CD4-positive, alpha-beta T cell treated with Interleukin-15 for 4 hours (primary cell): ENCODE measurements at places on chromosomes 2 and 18.

DNA sequence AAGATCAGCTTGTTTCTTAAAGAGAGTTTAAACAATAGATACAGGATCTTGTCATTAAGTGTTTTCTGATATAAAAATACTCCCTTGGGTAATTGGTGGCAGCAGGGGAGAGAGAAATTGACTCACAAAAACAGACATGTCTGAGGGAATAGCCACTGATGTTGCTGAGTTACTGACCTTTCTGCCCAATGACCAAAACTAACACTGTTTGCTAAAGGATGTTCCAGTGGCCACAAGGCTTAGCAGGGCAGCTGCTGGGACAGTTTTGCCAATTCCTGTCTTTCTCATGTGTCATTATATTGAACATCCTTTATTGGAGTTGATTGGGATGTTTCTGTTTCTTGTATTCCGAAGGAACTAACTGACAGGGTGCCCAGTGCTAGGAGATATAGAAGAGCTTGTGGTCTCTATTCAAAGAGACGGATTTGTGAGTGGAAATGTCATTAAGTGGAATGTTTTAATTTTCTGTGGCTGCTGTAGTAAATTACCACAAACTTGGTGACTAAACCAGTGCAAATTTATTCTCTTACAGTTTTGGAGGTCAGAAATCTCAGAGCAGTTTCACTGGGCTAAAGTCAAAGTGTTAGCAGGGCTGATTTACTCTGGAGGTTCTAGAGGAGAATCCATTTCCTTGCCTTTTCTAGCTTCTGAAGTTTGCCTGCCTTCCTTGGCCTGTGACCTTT is 124.8 kb upstream of the RMDN2 start:
- DNase-seq: no peak

GRCh38 chr2:186675380-186675779 is 18.5 kb upstream of the FAM171B start:
- DNase-seq: no peak

DNA sequence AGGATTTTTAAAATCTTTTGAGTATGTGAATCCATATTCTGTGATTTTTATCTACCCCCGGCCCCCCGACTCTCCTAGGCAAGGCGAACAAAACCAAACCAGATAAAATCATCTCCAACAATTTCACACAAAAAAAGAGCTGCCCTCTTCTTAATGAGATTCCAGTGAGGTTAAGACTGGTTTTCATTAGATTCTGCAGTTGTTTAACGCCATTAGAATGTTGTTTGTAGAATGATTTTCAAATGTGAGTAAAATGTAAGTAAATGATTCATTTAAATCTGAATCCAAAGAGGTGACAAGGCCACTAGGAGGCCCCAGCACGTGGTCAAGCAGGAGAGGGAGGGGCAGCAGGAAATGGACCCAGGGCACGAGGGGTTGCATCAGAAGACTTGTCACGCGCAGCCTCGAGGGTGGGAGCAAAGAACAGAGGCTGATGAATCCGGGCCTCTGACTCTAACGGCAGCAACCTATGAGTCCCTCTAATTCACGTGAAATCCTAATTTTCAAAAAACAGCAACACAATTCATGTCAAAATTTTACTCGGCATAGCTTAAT is 24.3 kb upstream of the KLHL29 start:
- no peak for DNase-seq

GRCh38 chr2:190181123-190181669 is 118.7 kb upstream of the MSTN start:
- no peak for DNase-seq

- no peak for DNase-seq
Measured at GRCh38 chr2:212489719-212490346, 48.8 kb downstream of the ERBB4 start.
